ENCODE measurements at places on chromosomes 2 and 18. TPM values are rescaled to one million over a fixed set of nuclear protein-coding genes. Genes with fewer than 3 reads are reported as not detected.

Gene COL4A4
- 64.2 TPM for polyA plus RNA-seq

Gene ACMSD
- 50.2 TPM for polyA plus RNA-seq

Gene CFC1
- polyA plus RNA-seq = not detected

Gene LYPD6B
- 28.6 TPM for polyA plus RNA-seq

Gene FMNL2
- 107 TPM for polyA plus RNA-seq

Gene LONRF2
- 2.6 TPM for polyA plus RNA-seq

Gene CYP26B1
- polyA plus RNA-seq = 13.0 TPM

Gene DNER
- 67.9 TPM for polyA plus RNA-seq

Gene TCF23
- polyA plus RNA-seq = 0.62 TPM

- DNase-seq = no peak
Measured at GRCh38 chr18:7918701-7919100, 351.6 kb downstream of the PTPRM start.

DNA sequence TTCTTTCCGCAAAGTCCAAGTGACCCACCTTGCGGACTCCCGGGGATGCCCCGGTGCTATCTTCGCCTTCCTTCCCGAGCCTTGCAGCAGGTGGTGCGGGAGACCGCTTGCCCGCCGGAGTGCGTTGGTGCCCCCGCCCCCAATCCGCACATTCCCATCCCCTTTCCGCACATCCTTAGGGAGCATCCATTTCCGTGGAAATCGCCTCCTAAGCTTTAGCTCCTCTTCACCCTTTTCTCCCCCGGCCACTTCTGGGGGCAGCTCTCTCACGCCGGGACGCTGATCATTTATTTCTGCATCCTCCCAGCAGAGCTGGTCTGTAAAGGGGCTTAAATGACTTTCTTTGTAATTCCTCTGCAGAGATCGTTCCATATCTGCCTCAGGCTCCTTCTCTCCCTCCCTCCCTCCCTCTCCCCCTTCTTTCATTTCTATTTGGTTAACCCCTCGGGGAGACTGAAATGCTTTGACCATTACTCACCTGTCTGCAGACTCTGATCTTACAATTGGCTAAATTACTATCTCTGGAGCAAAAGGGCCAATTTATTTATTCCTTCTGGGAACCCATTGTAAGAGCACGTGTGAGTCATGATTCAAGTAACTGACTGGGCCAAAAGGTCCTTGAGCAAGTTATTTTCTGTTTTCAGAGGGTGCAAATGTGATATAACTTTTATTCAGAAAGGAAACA, 1.3 kb upstream of the LYPD1 start:
- no peak for DNase-seq

GRCh38 chr2:236843161-236843968, 242.3 kb upstream of the COPS8 start:
- DNase-seq = no peak

DNA sequence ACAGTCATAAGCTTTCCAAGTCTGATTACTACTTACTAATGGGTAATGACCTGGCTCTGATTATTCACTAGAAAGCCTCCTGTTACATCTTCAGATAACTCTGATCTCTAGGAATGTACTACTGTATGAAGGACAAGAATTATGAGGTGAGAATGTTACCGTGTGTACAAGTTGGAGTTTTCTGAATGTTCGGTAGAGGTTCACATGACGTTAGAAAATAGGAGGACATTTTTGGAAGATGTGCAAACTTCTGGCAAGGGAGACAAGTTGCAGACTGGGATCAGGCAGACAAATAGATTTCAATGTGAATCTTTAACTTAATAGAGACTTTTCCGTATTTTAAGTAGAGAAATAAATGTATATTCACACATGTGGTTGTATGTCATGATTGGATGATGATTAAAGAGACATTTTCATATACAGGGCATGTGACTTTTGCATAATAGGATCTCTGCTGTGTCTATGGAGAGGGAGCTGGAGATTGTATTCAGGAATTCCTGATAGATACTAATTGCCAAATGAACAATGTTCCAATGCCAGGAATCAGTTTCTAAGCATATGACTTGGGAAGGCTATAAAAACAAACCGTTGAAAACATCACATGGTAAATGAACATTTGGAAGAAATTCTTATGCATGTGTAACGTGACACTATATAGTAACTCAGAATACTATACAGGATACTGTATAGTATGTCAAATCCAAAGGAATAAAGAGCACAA, 1695.8 kb upstream of the PIK3C3 start:
- DNase-seq = no peak

- no peak for DNase-seq
Measured at GRCh38 chr18:13240060-13240725, 21.6 kb downstream of the LDLRAD4 start.

GRCh38 chr2:40358783-40359182, 93.1 kb downstream of the SLC8A1 start:
- DNase-seq = no peak

DNA sequence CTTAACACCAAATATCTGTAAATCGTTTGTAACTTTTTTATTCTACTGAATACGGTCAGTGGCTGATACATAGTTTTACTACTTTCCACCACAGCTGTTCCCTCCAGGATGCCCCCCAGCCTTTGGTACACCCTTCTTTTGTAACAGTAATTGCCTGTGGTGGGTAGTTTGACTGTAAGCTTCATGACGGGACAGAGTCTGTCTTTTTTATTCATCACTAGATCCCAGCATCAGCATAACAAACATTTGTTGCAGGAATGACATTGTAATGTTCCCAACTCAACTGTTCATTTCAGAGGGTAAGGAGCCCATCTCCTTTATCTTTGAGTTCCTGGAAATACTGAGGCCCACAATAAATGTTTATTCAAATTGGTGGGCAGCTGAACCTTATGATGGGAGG, 67.5 kb downstream of the MBOAT2 start:
- no peak for DNase-seq

DNA sequence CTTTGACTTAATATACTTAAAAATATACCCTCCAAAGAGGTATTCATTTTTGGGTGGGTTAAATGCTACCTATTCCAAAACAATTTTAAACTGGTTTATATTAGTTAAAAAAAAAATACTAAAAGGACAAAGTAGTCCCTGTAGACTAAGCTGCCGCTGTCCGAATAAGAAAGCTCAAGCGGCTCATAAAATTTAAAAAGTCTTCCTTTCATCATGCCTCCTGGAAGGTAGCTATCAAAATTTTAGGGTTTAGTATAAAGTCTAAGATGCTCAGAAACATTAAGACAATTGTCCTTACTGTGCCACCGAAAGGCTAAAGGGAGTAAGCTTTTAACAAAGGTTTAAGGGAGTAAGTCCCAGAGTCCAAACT, 440 bp upstream of the UGGT1 start:
- DNase-seq = no peak

GRCh38 chr18:24831081-24831480, 370.6 kb downstream of the HRH4 start:
- DNase-seq = no peak

DNA sequence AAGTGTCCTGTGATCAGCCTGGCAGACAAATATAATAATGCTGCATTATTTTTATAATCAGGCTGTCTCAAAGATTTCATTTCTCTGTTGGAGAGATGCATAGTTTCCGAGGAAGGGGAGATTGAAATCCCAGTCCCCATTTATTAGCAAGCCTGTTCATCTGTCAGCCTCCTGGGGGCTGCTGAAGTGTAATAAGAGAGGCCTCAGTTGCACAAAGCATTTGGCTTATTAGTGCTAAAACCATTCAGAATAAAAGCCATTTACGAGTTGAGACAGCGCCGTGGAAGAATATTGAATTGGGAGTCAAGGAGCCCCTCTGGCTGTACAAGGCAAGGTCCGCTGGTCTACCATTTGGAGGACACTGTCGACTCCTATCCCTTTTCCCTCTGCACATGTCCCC, 6.1 kb downstream of the GPR39 start:
- DNase-seq = no peak

- DNase-seq = no peak
Measured at GRCh38 chr2:11582612-11582861, 48.7 kb downstream of the GREB1 start.
